NK-92 treated with Interleukin-12 subunit alpha and Interleukin-12 subunit beta, amount 100 ng/mL, for 24 hours (cell line): ENCODE measurements at places on chromosomes 1 and 21.

- no peak for DNase-seq
Observed at GRCh38 chr1:231226156-231226555, 14.9 kb upstream of the GNPAT start.

DNA sequence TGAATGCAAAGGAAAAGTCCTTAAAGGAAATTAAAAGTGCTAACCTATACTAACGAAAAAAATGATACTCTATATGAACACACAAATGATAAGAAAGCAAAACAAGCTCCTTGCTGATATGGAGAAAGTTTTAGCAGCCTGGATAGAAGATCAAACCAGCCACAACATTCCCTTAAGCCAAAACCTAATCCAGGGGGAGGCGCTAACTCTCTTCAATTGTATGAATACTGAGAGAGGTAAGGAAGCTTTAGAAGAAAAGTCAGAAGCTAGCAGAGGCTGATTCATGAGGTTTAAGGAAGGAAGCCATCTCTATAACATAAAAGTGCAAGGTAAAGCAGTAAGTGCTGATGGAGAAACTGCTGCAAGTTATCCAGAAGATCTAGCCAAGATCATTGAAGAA is 3.4 kb downstream of the KRTAP23-1 start:
- no peak for DNase-seq

DNA sequence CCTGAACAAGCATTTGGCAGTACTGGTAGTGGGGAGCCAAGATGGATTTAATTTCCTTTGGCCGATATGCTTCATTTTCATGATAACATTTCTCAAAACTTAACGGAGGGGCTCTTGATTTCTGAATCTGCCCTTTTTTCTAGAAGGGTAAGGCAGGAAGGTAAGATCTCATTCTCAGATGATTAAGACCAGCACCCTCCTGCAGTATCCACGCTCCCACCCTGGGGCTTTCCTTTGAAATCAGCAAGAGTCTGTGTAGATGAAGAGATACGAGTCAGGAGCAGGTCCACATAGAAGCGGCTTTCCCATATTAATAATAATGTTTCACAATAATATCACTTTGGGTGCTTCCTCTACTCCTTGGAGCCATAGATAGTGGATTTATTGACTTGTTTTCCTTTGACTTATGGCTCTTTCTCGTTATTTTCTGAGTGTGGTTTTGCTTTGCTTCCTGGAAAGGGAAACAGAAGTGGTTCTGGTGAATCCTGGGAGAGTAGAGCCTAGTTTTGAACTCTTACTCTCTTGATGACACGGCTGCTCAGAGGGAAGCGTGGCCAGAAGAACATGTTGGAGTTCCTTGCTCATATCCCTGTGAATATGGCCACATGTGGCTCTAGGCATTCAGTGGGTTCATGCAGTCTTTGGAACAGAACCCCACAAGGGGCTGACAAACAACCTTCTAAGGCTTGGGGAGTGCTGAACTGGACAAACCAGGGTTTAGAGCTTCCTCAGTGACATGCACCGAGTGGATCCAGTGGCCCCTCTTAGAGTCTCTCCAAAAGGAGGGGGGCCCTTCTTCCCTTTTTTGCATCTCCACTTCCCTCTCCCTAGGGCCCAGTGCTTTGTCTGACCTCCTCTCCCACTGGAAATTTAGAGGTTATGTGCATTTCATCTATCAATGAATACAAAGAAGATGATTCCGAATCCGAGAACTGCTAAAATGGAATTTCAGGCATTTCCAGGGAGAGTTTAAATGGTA is 195.7 kb downstream of the DYRK1A start:
- DNase-seq = no peak

DNA sequence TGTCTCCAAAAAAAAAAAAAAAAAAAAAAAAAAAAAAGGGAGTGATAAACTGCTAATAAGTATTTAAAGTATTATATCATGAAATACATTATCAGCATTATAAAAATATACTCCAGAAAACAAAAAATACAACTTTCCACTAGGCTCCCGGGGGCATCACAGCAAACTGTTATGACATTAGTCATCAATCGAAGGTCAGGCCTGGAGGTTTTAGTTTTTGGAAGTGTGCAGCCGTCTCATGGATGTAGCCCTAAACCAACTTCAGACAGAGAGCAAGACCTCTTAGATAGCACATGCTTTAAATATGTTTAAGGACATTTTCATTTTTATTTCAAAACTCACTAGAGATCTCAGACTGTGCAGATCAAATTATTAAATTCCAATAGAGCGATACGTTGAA is 106.3 kb downstream of the RERE start:
- DNase-seq = no peak

DNA sequence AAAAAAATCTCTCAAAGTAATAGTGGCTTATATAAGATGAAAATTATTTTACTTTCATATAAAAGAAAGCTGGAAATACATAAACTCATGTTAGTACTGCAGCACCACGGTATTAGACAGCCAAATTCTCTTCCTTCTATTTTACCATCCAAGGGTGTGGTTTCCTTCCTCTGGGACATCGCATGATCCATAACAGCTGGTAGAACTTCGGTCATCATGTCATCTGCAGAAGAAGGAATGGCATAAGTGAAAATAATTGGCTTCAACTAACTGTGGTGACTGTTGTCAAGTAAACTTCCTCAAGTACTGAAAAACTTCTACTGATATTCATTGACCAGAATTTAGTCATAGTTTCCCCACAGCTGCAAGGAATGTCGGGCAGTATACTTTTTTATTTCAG is 28.3 kb upstream of the IFI44L start:
- no peak for DNase-seq

GRCh38 chr1:116748272-116748671 is 6.0 kb upstream of the CD2 start:
- no peak for DNase-seq

- no peak for DNase-seq
Observed at GRCh38 chr1:63487336-63488065, 35.5 kb downstream of the ITGB3BP start.

DNA sequence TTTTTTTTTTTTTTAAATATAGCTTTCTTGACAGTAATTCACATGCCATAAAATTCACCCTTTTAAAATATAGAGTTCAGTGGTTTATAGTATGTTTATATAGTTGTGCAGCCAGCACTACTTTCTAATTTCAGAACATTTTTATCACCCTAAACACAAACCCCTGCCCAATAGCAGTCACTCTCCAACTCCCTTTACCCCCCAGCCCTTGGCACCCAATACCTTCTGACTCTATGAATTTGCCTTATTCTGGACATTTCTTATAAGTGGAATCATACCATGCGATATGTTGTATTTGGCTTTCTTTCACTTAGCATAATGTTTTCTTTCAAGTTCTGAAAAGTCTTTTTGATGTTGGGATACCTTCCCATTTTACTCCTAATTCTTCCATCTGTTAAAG is 42.5 kb upstream of the NEXN start:
- DNase-seq = no peak

GRCh38 chr1:23421753-23422240 is 2.8 kb downstream of the TCEA3 start:
- DNase-seq = no peak

GRCh38 chr1:43743206-43743605 is 35.9 kb downstream of the ST3GAL3 start:
- no peak for DNase-seq

GRCh38 chr1:169364948-169365347 is 2.6 kb downstream of the NME7 start:
- no peak for DNase-seq

GRCh38 chr1:243638186-243638585 is 211.9 kb downstream of the AKT3 start:
- no peak for DNase-seq

- DNase-seq = no peak
Observed at GRCh38 chr1:168234846-168235547, 9.2 kb downstream of the SFT2D2 start.

DNA sequence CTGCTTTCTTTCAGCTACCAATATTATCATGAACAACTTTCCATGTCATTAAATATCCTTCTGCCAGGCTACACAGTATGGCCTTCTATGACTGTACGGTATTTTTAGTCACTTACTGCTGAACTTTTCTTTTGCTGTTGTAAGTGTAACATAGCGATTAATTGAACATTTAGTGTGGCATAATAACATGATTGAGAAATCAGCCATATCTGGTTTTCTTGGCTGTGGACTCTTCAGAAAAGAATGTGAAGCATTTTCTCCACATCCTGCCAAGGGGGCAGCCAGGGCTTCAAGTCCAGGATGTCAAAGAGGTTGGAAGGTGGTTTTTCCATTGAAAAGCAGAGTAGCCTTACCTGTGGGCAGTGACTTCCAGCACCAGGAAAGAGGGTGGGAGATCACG is 8.8 kb upstream of the AHCYL1 start:
- no peak for DNase-seq

DNA sequence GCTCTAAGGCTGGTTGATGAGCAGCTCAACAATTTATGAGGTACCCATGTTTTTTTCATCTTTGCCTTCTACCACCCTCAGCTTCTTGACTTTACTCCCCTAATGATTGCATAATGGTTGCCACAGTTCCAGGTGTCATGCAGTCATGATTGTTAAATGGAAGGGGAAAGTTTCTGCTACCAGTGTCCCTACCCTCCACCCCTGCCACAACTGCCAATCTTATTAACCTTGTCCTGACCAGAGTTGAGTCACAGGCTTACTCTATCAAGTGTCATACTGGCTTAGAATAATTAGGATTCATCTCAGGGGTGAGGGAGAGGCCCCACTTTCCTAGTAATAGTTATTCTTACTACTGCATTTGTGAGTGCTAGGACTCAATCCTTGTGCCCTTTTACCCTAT is 7.9 kb upstream of the FUBP1 start:
- DNase-seq = peak; percentile 4

DNA sequence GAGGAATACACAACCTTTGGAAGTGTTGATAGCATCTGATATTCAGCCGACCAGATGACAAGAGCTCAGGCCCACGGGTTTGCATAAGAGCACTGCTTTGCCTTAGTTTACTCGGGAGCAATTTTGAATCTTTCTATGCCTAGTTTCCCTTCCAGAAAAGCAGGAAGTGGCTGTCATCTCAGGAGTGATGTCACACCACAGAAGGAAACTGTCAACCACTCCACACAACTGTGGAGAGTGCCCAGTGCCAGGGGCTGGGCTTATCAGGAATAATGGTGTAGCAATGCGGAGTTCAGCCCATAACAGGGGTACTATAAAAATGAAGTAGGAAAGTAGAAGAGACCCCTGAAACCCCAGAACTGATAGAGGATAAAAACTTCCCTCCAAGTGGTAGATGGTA is 28.4 kb downstream of the NTPCR start:
- DNase-seq = no peak

DNA sequence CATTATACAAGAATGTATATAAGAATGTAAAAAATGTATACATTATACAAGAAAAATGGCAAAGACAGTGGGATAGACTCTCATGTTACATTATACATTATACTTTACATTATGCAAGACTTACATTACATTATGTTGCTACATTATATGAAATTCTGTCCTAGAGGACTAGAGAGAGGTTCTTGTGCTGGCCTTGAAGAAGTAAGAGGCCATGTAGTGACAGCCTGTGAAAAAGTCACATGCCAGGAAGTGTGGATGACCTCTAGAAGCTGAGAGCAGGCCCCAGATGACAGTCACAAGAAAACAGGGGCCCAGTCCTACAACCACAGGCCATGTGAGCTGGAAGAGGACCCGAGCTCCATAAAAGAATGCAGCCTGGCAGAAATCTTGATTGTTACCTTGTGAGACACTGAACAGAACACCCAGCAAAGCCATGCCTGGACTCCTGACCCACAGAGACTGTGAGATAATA is 30.5 kb upstream of the AHCYL1 start:
- DNase-seq = no peak

- no peak for DNase-seq
Observed at GRCh38 chr1:1783320-1783719, 5.0 kb upstream of the NADK start.

DNA sequence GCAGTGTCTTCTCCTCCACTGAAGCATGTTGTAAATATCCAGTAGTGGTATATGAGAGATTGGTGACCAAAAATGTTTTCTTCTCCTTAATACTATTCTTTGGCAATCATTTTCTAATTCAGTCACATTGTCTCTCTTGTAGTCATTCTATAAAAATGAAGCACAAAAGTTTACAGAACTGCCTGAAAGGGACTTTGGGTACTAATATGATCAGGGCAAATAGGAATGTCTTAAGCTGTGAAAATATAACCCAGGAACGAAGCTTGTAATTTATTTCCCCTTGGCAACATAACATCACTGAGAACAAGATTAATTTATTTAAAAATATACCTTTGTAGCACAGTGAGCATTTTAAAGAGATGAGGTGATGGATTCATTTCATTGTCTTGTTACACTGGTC is 4.9 kb downstream of the B3GALT2 start:
- DNase-seq = no peak

GRCh38 chr1:167774710-167775109 is 52.9 kb downstream of the MPZL1 start:
- DNase-seq = no peak

DNA sequence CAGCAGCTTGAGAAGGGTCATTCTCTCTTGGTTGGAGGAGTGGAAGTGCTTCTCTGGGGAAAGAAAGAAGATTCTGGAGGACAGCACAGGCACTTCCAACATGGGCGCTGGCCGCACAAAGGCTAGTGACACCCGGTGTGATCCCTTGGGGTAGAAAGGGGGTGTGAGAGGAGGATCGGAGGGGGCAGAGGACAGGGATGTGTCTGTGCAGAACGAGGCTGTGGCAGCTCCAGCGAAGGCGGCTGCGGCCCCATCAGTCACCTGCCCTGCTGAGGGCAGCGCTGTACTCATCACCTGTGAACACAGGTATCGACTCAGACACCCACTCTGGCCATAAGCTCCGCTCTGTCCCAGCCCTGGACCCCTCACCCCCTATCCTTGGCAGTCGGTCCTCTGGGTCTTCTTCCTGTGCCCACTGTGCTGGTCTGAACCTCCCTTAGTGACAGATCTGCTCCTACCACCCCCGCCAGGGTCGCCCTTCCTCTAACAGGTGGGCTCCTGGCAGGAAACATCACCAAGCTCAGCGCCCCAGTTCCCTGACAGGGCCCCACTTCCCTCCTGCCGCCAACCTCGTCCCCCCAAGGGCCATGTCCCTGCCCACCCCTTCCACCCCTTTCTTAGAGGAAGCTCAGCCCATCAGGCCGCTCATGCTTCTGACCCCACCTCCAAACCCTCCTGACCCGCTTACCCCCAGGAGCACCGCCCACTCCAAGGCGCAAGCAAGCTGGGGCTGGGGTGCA is 20.1 kb downstream of the TP73 start:
- no peak for DNase-seq

DNA sequence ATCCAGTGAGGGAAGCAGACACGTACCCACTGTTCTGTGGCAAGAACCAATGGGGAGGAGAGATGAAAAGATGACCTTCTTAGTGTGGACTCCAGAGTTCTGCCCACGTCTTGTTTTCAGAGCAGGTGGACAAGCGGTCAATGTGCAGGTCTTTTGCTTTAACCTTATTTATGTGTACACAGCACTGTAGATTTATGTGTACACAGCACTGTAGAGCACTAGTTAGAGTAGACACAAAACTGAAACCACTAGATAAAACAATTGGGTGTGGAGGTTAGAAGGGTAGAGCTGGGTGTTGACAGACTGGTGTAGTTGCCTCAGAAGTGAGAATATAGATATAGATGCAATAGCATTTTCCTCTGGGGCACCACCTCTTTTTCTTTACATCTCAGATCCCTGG is 150.0 kb downstream of the MAGI3 start:
- DNase-seq = no peak

- no peak for DNase-seq
Observed at GRCh38 chr21:43858806-43859648, 6.0 kb upstream of the AGPAT3 start.
